ENCODE measurements at places on chromosomes 12 and 14. TPM values are rescaled to one million over a fixed set of nuclear protein-coding genes. Genes with fewer than 3 reads are reported as not detected.

The SINHCAF gene
- 10.9 TPM for total RNA-seq

DNA sequence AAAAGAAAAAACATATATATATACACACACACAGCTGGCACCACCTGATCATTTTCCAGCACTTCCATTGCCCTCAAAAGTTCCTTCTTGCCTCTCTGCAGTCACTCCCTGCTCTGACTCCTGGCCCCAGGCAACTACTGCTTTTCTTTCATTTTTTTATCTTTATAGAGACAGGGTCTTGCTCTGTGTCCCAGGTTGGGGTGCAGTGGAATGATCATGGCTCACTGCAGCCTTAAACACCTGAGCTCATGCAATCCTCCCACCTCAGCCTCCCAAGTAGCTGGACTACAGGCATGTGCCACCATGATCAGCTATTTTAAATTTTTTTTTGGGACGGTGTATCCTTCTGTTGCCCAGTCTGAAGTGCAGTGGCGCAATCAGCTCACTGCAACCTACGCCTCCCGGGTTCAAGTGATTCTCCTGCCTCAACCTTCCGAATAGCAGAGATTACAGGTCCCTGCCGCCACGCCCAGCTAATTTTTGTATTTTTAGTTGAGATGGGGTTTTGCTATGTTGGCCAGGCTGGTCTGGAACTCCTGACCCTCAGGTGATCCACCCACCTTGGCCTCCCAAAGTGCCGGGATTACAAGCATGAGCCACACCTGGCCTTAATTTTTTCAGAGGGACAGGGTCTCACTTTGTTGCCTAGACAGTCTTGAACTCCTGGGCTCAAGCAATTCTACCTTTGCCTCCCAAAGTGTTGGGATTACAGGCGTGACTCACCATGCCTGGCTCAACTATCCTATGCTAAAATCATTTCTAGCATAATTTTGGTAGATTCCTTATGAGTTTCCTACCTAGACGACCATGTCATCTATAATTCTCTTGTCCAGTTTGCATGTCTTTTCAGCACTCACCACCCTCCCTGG is 7.8 kb downstream of the HSP90AA1 start:
- H3K4me3 ChIP-seq = no peak overlapping the region
- H3K36me3 ChIP-seq = peaks cover 52% of the 10 kb centered on the region

The AMN gene
- 0.32 TPM for total RNA-seq

DNA sequence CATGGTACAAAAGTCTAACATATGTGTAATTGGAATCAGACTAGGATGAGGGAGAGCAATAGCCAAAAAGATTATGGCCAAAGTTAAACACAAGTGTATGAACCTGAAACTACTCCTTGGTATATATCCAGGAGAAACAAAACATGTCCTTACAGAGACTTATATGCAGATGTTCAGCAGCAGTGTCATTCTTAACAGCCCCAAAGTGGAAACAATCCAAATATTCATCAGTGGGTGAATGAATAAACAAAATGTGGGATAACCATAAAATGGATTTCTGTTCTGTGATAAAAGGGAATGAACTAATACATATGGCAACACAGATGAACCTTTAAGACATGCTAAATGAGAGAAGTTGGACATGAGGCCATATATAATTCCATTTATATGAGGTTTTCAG is 30.2 kb downstream of the PWP1 start:
- no peak for DNase-seq
- H3K27me3 ChIP-seq = no peaks in the 10 kb centered on the region
- H3K36me3 ChIP-seq = peaks cover 36% of the 10 kb centered on the region
- H3K4me3 ChIP-seq = no peak overlapping the region
- H3K27ac ChIP-seq = no peak overlapping the region

DNA sequence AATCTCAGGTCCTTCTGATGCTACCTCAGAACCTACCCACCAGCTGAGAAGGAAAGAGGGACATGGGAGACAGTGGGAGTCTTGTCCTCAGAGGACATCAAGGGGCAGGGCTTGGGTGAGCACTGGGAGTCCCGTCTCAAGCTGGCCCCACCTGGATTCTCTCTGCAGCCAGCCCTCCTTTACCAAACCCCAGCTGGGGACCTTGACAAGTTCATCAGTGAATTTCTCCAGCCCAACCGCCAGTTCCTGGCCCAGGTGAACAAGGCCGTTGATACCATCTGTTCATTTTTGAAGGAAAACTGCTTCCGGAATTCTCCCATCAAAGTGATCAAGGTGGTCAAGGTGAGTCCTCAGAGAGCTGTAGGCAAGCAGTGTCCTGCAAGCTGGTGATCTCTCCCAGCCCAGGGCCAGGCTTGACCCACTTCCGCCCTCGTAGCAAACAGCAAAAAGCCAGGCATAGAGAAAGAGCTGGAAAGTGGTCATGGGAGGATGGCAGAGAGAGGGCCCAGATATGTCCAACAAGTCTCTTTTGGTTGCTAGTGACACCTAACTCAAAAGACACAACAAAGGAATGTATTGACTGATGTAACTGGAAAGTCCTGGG is 14.2 kb upstream of the OAS2 start:
- no peak for DNase-seq
- H3K36me3 ChIP-seq = peaks cover 18% of the 10 kb centered on the region
- no peaks in the 10 kb centered on the region for H3K27me3 ChIP-seq
- no peaks in the 10 kb centered on the region for H3K4me1 ChIP-seq

The LRTM2 gene
- not detected for total RNA-seq

The TMEM233 gene
- not detected for total RNA-seq

DNA sequence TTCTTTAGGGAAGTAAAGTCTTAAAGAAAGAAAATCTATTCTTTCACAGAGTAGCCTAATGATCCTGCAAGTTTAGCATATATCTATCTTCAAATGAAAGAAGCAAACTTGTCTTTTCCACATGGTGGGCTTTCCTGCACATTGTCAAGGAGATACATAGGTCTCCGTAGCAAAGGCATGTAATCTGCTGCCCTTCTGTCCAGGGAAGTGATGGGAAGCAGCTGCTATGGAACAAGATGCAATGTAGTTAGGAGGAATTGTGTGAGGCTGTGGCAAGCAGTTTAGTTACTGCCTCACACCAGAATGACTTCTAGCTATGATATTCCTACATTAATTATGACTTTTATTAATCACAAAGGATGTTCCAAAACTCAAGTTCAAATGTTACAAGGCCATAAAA is 174.4 kb downstream of the PDZRN4 start:
- no peak overlapping the region for H3K27ac ChIP-seq
- DNase-seq = no peak
- H3K27me3 ChIP-seq = no peaks in the 10 kb centered on the region
- no peak overlapping the region for H3K4me3 ChIP-seq
- no peaks in the 10 kb centered on the region for H3K4me1 ChIP-seq
- H3K36me3 ChIP-seq = no peaks in the 10 kb centered on the region

DNA sequence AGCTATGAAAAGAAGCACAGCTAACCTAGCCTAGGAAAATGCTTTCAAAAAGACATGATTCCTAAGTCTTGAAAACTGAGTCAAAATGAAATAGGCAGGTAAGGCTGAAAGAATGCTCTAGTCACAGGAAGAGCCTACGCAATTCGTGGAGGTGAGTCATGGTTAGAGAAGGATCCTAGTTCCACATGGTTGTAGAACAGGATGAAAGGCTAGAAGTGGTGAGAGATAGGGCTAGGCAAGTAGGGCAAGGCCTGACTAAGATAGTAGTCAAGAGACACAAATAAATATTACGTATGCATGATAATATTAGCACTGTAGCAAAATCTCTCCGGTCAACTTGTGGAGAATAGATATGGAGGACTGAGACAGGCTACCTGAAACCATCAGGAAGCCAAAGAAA is 47.2 kb downstream of the PLCZ1 start:
- H3K4me1 ChIP-seq = no peaks in the 10 kb centered on the region
- no peaks in the 10 kb centered on the region for H3K36me3 ChIP-seq
- no peak for DNase-seq
- no peak overlapping the region for H3K4me3 ChIP-seq
- H3K27ac ChIP-seq = no peak overlapping the region

The PYGL gene
- total RNA-seq = 13.8 TPM

DNA sequence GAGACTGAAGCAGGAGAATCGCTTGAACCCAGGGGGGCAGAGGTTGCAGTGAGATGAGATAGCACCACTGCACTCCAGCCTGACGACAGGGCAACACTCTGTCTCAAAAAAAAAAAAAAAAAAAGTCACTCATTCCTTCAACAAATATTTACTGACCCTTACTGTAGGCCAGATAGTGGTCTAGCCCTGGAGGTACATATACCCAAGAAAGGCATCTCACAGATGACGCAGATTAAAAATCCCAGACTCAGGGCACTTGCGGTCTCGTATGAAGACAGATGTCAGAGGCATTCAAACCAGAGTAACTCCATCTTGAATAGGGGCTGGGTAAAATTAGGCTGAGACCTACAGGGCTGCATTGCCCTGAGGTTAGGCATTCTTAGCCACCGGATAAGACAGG is 44.8 kb downstream of the CLMN start:
- DNase-seq = no peak
- no peaks in the 10 kb centered on the region for H3K4me1 ChIP-seq

DNA sequence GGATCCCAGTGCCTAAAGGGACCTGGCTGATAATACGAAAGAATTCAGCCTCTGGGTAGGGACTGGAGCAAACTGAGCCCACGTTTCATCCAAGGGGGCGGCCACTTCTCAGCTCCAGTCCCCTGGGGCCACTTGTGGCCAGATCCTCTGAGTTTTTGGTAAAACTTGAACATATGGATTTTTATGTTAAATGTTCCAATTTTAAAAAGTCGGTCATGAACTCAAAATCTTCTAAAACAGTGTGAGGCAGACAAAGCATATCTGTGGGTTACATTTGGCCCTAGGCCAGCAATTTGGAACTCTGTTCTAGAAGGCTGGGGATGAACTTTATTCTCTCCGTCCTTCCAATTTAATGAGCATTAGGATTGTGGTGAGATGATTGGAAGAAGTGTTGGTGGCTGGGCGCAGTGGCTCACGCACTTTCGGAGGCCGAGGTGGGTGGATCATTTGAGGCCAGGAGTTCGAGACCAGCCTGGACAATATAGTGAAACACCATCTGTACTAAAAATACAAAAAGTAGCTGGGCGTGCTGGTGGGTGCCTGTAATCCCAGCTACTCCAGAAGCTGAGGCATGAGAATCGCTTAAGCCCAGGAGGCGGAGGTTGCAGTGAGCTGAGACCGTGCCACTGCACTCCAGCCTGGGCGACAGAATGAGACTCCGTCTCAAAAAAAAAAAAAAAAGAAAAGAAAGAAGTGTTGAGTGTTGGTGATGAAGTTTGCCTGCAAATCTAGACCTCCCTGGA is 3.0 kb upstream of the PPP1CC start:
- no peak overlapping the region for H3K27ac ChIP-seq
- H3K36me3 ChIP-seq = no peaks in the 10 kb centered on the region
- no peak overlapping the region for H3K4me3 ChIP-seq
- H3K4me1 ChIP-seq = peaks cover 12% of the 10 kb centered on the region
- no peaks in the 10 kb centered on the region for H3K27me3 ChIP-seq
- DNase-seq = no peak

DNA sequence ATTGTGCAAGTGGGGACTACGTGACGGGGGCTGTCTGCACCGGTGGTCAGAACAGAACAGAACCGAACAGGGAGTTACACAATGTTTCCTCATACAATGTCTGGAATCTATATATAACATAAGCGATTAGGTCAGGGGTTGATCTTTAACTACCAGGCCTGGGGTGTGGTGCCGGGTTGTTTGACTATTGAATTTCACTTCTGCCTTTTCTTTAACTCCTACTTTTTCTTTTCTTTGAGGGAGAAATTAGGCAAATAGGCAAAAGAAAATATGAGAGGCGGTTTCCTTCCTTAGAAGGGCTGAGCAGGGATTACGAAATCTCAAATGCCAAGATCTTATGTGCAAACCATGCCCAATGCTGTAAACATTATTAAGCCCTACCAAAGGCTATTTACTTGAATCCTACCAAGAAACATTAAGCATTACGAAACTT is 140.3 kb downstream of the SLC38A6 start:
- no peak overlapping the region for H3K4me3 ChIP-seq
- H3K27ac ChIP-seq = no peak overlapping the region
- DNase-seq = no peak
- no peaks in the 10 kb centered on the region for H3K4me1 ChIP-seq
- no peaks in the 10 kb centered on the region for H3K36me3 ChIP-seq

The TMCC3 gene
- total RNA-seq = 11.0 TPM

DNA sequence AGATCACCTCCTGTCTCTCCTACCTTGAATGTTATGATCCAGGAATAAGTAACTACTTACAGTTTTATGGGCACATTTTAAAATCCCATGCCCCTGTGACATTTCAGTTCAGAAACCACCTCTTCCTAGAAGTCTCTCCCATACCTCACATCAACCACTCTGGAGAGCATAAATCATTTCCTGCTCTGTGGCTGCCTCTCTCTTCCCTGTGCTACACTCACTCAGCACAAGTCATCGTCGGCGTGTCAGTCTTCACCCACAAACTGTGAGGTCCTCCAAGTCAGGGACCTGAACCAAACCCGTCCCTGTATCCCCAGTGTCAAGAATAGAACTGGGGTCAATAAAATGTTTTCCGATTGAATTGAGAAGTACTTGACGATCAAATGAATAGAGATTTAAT is 863.3 kb downstream of the BCL11B start:
- no peaks in the 10 kb centered on the region for H3K4me1 ChIP-seq
- no peak overlapping the region for H3K4me3 ChIP-seq
- H3K27me3 ChIP-seq = no peaks in the 10 kb centered on the region
- no peak for DNase-seq

DNA sequence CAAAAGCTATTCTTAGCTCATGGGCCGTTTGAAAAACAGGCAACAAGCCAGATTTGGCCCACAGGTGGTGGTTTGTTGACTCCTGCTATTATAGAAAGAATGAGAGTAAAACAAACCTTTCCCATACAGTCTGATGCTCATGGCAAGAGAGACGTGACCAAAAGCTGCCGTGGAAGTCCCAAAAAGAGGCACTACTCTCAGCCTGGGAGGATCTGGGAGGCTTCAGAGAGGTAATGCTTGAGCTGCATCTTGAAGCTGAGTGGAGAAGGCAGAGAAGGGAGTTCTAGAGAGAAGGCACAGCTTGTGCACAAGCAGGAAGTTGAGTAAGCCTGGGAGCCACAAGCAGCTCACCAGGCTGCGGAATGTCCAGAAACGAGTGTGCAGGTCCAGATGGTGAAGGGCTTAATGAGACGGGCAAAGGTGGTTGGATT is 9.6 kb downstream of the PLXNC1 start:
- no peaks in the 10 kb centered on the region for H3K27me3 ChIP-seq
- no peaks in the 10 kb centered on the region for H3K4me1 ChIP-seq
- H3K27ac ChIP-seq = no peak overlapping the region
- no peaks in the 10 kb centered on the region for H3K36me3 ChIP-seq

DNA sequence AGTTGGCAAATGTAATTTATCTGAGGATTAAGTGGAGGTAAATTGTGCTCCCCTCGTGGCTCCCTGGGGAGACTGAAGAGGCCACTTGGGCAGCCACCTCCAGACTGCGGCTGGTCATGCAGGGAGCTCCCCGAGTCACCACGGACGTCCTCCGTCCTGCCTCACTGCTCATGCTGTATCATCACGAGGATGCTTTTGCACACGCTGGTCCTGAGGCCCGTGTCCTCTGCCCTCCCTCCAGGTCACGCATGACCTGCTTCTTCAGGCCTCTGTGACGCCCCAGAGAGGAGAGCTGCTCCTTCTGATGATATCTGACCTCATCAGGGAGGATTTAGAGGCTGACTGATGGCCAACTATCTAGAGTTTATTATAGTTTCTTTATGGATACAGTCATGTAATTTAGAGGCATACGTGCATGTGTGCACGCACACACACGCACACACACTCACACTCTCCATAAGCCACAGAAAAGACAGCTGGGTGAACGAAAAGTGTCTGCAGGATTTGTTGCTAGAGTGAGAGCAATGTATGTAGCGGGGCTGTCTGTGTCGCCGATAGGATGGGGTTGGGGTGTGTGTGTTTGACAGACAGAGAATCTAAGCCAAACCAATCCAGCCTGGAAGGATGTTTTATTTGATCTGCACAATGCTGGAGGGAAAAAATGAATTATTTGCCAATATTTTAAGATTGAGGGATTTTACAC is 160.0 kb downstream of the ADGRD1 start:
- no peaks in the 10 kb centered on the region for H3K4me1 ChIP-seq
- no peaks in the 10 kb centered on the region for H3K27me3 ChIP-seq
- no peak overlapping the region for H3K4me3 ChIP-seq
- H3K27ac ChIP-seq = no peak overlapping the region
- no peaks in the 10 kb centered on the region for H3K36me3 ChIP-seq
